ENCODE measurements at places on chromosomes 7 and 10.

DNA sequence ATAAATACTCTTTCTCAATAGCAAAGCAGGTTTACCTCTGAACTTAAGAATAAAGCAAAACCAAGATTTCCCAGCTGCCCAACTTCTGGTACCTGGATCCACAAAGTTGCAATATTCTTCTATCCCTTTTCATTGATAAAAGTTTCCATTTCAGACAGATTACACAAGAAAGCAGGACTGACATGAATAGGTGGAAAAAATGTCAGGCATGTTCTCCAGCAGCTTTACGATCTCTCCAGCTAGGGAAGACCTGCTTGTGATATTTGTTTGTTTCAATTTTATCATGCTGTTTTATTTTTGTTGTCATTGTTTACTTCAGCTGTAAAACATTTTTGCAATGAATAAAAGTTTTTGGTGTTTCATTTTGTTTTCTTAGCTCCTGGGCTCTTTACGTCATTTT is 9.0 kb downstream of the RGS10 start:
- DNase-seq = no peak

DNA sequence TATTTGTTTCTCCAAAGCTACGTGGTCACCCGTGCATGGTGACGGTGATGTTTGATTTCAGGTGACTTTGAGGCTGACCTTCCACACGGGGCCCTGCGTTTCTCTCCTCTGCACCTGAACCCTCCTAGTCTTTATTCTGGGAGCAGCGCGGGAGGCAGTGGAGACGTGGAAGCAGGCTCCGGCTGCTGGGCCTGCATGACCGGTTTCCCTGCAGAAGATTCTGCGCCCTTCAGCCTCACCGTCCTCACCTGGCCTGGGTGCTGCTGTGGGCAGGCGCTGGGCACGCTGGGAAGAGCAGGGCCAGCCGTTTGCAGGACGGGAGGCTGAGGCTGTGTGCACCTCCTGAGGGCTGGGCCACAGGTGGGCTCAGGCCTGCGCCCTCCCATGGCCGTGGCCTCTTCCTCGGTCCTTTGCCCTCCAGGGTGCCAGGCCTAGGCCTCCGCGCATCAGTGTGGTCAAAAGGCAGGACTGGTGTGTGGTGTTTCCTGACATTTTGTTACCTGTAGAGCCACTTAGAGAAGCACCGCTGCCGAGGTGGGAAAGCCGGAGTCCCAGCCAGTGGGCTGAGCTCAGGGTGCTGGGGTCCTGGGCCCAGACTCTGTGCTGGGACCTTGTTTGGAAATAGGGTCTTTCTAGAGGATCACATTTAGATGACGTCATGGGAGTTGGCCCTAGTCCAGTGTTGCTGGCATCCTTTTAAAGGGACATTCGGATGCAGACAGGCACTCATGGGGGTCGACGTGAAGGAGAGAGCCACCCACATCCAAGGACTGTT is 478.3 kb downstream of the DNAJB6 start:
- DNase-seq = no peak

DNA sequence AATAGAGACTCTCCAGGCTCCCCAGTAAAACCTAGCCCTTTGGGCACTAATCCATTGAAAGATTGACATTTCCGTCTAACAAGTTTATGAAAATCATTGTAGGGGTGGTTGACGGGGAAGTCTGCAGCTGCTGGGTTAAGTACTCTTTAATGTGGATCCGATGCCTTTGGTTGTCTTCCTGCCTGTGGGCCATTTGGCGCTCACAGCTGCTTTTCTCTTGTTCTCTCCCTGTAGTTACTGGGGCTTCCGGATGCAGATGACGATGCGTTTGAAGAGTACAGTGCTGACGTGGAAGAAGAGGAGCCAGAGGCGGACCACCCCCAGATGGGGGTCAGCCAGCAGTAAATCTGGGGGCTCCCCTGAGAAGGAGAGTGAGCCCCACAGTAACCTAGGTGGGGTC is 22.4 kb downstream of the MTURN start:
- no peak for DNase-seq

- DNase-seq = peak; percentile 50
Measured at GRCh38 chr7:99365318-99366141, 9.0 kb upstream of the ARPC1B start.

DNA sequence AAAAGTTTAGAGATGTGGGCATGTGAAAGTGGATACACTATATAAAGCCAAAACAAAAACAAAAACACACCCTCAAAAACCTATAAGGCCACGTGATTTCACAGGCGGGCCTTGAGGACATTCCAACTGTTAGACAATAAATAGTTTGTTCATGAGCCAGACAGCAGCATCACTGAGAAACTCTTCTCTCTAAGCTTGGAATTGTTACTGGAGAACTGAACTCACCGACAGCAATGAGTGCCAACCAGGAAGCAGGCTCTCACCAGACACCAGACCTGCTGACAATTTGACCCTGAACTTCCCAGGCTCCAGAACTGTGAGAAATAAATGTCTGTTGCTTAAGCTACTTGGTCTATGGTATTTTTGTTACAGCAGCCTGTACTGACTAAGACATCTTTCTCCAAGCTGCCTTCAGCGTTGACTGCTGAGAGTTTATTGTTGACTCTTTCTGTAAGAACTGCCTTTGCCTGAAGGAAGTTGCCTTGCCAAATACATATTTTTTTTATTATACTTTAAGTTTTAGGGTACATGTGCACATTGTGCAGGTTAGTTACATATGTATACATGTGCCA is 107.5 kb downstream of the EPDR1 start:
- DNase-seq = no peak

DNA sequence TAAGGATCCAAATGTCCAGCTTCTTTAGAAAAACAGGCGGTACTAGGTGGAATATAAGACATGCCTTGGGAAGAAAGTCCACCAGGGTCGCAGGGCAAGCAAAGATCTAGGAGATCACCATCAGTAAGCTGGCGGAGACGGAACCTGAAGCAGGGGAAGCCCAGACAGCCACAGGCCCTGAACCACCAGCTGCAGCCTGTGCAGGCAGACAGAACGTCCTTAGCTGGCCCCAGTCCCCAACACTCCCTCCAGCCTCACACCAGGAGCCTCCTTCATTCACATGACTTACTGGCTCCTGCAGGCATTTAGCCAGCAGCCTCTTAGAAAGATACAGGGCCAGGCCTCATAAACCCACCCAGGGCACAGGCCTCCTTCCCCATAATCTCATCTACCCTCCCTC is 17.4 kb downstream of the RGS10 start:
- no peak for DNase-seq

GRCh38 chr7:99833289-99833877 is 5.6 kb downstream of the CYP3A43 start:
- DNase-seq = no peak

DNA sequence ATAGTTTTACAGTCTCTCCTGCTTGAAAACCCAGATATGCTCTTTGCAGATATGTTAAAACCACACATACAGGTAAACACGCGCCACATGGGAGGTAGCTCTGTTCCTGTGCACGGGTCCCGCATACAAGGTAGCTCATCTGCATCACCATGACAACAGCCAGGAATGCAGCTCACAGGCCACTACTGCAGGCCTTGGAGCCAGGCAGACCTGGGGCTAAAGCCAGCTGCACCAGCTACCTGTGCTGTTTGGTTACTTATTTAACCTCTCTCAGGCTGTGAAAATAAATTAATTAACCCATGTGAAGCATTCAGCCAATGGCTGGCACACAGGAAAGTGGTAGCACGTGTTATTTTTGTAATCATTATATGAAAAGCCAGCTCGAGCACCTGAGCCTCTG is 428.3 kb downstream of the TNS3 start:
- no peak for DNase-seq

DNA sequence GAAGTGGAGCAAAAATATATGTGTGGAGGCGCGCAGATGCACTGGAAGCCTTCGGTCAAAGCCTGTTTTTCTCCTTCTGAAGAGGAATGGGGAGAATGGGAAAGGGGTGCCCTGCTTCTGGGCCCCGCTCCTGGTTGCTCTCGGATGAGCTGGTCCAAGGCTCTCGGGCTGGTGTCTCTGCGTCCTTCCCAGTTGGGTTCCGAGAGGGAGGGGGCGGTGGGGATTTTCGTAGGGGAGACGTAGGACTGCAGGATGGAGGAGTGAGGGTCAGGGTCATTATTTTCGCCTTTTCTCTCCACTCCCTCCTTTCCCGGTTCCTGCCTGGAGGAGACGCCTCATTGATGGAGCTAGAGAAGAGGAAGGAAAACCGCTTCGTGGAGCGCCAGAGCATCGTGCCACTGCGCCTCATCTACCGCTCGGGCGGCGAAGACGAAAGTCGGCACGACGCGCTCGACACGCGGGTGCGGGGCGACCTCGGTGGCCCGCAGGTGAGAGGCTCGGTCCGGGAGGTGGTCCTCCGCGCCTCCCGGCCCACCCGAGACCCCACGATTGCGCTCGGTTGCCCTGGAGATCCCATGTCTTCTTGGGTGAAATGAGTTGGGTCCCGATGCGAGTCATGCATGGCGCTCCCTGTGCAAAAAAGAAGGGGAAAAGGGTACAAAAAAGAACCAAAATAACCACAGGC is 790 bp downstream of the ADAM22 start:
- DNase-seq = no peak

- no peak for DNase-seq
Measured at GRCh38 chr10:59873896-59874295, 32.5 kb downstream of the CCDC6 start.

DNA sequence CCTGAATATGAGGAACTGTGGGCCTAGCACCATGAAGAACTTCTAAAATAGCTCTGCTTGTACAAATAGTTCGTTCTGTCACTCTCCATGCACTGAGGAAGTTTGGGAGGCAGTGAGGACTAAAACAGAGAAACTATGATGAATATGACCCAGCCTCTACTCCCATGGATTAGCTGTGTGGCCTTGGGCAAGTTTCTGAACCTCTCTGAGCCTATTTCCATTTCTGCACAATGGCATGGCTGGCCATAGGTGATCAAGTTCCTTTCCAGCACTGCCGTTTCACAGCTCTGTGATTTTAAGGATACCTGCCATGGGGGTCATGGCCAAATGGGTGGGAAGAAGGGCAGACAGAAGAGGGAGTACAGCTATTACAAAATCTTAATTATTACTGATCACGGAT is 57.6 kb downstream of the SORBS1 start:
- no peak for DNase-seq

- no peak for DNase-seq
Measured at GRCh38 chr10:3886191-3886590, 101.2 kb upstream of the KLF6 start.

GRCh38 chr7:133517766-133518165 is 264.9 kb downstream of the EXOC4 start:
- no peak for DNase-seq

- no peak for DNase-seq
Measured at GRCh38 chr10:99709480-99710229, 22.3 kb downstream of the COX15 start.

DNA sequence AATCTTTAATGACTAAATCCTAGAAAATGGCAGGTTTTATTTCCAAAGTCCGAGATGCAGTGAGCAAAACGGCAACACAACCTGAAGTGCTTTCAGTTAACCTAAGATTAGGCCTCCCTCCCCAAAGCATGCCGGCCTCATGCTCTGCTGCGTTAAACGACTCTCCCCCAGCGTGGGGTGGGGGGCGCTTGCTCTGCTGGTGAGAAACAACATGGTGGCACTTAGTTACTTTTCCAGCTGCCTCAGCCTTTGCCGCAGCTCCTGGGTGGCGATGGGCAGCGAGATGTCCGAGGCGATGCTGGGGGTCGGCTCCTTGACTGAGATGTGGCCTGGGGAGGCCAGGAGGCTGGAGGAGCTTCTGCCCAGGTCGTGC is 36.7 kb upstream of the NCAPG2 start:
- no peak for DNase-seq

- DNase-seq = no peak
Measured at GRCh38 chr10:17590969-17591645, 26.1 kb downstream of the HACD1 start.

DNA sequence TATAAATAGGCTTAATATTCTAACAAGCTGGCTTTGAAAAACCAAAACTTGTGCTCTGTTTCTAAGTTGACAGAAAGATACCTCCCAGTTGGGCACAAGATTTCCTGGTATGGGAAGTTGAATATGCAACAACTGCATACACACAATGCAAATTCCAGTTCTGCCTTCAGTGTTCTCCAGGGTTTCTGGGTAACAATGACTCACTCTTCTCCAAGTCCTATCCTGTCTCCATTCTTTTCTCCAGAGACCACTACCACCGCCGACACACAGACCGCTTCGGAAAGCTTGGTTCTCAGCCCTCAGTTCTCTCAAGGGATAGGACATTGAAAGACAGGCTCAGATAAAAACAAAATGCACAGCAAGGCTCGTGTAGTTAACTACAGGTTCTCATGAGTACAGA is 12.2 kb downstream of the PDE1C start:
- DNase-seq = no peak

GRCh38 chr7:157470701-157471131 is 133.9 kb downstream of the DNAJB6 start:
- DNase-seq = no peak

GRCh38 chr7:44999245-45000092 is 532 bp upstream of the CCM2 start:
- peak; percentile 100 for DNase-seq

DNA sequence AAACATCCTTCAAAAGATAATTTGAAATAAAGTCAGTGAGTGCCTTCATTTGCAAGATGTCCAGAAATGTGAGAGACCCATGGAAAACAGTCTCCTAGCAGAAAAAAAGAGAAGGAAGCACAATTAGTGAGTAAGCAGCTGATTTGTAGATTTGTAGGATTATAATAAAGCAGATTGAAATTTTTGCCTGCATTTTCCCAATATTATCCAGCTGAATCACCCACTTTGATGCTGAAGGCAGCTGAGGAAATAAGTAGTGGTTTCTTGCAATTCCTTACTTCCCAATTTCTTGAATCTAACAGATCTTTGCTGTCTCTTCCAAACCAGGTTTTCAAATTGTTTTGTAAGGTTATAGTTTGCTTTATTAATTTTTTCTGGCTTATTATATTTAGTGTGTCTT is 181.4 kb downstream of the GNAT3 start:
- no peak for DNase-seq

- no peak for DNase-seq
Measured at GRCh38 chr10:78655979-78656378, 412.8 kb upstream of the ZMIZ1 start.

GRCh38 chr10:98910048-98910447 is 325.6 kb downstream of the HPSE2 start:
- no peak for DNase-seq

DNA sequence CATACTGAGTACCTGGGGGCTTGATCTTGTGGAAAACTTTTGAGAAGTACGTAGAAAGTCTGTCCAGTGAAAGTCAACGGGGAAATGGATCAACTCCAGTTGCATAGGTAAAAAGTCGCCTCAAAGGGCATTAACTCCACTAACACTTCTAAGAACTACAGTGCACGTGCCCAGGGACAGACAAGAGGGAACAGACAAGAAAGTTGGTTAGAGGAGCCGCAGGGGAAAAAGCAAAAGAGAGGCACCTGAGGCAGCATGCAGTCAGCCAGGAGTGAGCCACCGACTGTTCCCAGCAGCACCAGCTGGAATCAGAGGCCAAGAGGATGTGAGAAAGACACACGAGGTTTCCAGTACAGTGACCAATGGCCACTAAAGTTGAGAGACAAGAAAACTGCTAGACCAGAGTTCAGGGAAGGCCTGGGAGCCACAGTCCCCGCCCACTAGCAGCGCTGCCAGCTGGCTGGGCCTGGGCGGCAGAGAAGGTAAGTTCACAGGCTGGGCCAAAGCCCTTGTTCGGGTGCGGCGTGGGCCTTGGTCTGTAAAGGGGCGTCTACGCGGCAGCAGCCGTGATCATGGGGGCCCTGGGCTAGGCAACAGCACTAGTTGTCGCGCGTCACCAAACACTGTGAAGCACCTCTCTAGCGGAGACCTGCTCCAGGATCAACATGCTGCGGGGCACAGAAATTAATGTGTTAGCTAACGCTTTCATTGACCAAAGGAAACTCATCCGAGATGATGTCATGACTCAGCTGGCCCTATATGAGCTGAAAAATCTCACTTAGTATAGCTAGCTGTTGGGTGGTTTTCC is 14.0 kb downstream of the ITGB1 start:
- no peak for DNase-seq

All from activated CD4-positive, alpha-beta T cell treated with anti-CD3 and anti-CD28 coated beads, Interleukin-2, amount 50 U/mL, for 24 hours (primary cell).